ENCODE measurements at places on chromosomes 2 and 18. TPM values are rescaled to one million over a fixed set of nuclear protein-coding genes. Genes with fewer than 3 reads are reported as not detected.

DNA sequence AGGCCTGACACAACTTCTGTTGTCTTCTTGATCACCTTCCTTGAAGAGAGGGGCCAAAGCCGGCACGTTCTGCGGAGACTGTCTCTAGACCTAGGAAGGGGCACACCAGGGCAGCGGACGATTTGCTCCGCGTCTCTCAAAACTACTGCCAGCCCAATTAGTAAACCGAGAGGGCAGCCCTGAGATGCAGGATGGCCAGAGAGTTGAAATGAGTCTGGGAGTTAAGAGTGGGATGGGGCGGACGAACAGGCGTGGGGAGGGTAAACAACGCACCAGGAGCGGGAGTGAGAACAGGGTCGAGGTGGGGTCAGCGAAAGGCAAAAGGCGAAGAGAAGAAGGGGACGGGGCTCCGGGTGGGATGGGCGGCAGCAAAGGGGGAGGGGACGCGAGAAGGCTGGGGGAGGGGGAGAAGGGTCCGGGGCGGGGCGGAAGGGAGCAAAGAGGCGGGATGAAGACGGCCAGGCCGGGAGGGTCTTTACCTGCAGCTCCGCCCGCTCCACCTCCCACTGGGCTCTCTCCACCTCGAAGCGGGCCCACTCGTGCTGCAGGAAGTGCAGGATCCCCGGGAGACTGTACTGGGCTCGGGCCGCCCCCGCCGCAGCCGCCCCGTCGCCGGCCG, 476 bp downstream of the STRN start:
- peak; percentile 39 for DNase-seq

DNA sequence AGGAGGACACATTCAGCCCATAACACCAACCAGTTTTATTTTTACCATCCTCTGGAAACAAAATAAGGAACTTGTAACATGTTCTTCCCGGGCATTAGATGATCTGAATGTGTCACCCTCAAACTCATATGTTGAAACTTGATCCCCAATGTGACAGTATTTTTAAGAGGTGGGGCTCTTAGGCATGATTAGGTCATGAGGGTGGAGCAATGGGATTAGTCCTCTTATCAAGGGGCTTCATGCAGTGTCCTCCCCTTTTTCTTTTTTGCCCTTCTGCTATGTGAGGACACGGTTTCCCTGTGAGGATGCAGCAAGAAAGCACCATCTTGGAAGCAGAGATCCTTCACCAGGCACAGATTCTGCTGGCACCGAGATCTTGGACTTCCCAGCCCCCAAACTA, 401.5 kb upstream of the TRIB2 start:
- no peak for DNase-seq

SDC1 gene
- 136 TPM for total RNA-seq

DNA sequence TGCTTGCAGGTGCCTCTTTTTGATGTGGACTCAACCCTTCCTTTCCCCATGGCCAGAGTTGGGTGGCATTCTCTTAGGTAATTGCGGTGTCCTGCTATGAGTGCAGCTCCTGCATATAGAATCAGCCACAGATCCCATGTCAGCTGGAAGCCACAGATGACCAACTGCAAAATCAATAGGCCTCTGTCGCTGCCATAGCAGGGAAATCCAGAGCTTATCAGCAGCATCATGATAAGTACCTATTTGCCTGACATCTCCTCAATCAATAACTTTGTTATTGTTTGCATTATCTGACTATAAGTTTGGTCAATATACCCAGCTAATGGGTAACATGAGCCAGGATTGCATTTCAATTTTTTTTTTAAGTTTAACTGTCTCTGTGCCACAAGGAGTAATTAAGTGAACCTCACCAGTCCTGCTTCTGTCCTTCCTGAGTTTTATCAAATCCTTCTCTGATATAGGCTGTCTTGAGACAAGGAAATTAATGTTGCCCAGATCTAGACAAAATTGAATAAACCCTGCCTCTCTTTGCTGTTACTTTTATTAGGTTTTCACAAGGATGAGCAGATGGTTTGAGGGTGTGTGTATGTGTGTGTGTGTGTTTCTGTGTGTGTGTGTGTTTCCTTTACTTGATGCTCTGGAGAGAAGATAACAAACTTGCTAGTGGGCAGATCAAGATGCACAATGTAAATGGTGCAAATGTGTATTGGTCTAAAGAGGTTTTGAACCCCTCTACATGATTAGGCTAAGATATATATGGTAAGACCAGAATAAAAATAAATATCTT, 59.6 kb upstream of the CREB1 start:
- DNase-seq, result no peak

EN1 gene
- 2.3 TPM for total RNA-seq

- no peak for DNase-seq
Observed at GRCh38 chr2:134308474-134309385, 54.9 kb downstream of the MGAT5 start.
